Activated T-cell treated with anti-CD3 and anti-CD28 coated beads for 1 hour (primary cell): ENCODE measurements at places on chromosomes 2 and 18.

DNA sequence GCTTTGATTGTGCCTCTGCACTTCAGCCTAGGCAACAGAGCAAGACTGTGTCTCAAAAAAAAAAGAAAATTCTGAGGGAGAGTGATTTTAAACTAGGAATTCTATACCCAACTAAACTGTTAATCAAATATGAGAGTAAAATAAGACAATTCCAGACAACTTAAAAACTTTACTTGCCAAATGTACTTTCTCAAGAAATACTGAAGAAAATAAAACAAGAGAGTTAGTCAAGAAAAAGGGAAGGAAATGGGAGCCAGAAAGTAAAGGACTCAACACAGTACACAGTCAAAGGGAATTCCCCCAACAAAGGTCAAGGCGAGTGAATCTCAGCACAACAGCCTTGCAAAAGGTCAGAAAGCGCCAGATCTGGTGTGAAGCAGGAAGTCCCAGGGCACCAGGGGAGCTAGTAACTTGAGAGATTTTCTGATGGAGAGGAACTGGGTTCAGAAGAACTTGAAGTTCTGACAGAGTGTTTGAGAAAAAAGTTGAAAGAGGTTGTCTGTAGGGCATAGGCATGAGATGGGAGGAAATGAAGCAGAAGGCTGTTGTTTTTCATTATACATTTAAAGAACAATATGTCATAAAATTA lies 22.6 kb upstream of the TBC1D8 start:
- DNase-seq: no peak

GRCh38 chr2:1495676-1496358 lies 82.6 kb downstream of the TPO start:
- no peak for DNase-seq

- DNase-seq: no peak
Measured at GRCh38 chr18:23283916-23284430, 148.7 kb downstream of the CABLES1 start.

DNA sequence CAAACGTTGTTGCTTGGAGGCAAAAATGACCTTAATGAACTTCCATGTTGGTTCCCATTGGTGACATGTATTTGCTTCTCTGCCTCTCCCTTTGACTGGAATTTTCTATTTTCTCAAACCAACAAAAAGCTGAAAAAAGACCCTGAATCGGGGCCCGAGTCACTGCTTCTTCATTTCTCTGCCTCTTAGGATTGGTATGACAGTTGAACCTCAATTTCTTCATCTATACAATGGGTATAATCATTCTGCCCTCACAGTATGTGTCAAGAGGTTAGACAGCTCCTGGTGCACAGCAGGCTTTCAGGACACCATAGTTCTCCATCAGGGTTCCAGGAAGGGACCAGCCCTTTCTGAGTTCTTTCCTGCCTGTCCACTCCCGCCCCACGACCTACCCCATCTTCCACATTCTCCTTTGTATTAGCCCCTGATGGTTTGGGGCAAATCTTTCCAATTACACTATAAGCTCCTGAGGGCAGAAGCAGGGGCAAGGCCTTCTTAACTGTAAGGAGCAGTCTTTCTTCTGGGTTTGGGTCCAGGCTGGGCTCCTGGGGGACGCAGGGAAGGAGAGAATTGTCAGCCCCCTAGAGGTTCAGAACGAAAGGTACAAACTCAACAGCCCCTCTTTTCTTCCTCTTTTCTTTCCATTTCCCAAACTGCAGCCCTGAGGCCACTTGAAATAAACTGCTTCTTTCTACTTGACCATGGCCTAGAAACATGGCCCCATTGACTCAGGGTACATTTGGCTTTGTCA lies 6.3 kb upstream of the PKDCC start:
- no peak for DNase-seq

- DNase-seq: no peak
Measured at GRCh38 chr18:13427354-13427753, 208.8 kb downstream of the LDLRAD4 start.

- DNase-seq: no peak
Measured at GRCh38 chr2:199460846-199461710, 3.3 kb upstream of the SATB2 start.

- DNase-seq: no peak
Measured at GRCh38 chr18:67876871-67877270, 360.4 kb upstream of the DSEL start.

GRCh38 chr18:8705238-8705960 lies at the start of gene MTCL1:
MTCL1 (plus strand) TSS chr18:8705556; CDS start chr18:8705661, 105 bp downstream.
- no peak for DNase-seq

DNA sequence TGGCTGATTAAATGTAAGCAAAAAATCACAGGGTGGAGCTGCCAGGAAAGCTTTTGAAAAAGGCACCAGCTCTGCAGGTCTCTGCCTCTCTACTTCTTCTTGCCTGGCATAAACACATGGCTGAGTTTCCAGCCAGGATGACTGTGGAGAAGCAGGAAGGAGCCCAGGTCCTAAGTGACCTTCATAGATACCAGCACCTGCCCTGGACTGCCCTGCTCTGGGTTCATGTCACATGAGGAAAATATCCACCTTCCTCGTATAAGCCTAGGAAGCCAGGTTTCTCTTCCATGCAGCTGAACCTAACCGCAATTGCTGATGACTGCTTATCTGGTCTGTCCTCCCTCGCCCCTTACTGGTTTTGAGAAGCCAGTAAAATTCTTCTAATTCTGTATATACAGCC lies 47.8 kb upstream of the CREB1 start:
- no peak for DNase-seq

DNA sequence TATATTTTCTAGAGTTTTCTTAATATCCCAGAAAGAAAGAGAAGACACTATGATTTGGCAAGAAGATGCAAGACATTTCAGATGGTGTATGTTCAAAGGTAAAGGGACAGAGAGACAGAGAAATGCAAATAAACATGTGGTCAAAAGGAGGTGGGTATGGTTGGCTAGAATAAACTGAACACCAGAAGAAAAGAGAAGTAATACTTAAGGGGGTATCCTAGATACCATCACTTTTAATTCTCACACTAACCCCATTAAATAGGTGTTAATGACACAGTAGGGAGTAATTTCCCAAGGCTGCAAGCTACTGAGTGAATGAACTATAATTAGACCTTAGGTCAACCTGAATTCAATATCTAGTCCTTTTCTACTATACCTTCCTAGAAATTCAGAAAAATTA lies 111.2 kb upstream of the CD226 start:
- no peak for DNase-seq

DNA sequence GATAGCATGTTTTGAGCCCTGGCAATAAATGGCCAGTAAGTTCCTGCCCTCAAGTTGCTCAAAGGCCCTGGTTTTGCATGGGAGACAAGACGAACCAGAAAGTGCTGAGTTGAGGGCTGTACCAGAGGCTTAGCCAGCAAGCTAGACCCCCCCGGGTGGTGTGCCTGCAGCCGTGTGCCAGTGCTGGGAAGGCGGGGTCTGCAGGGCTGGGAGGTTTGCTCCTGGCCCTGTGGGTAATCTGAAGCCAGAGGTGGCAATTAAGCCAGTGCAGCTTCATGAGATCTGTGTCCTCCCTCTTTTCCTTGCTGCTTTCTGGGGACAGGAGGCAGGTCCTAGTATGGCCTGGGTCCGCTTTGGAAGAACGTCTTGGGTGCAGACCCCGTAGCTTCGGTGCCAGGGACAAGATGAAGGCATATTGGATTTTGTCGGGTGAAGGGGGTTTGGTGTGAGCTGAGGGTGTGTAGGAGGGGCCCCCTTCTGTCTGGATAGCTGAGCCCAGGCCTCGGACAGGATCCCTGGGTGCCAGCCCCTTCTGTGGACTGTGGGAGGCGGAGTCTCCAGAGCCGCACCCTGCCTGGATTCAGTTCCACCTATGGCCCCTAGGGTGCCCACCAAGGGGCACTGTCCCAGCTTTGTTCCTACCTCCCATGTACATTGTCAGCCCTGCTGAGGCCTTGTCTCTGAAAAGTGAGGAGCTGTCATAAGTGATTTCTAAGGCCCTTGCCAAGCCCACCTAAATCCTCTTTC lies 15.6 kb downstream of the ATOH8 start:
- no peak for DNase-seq

DNA sequence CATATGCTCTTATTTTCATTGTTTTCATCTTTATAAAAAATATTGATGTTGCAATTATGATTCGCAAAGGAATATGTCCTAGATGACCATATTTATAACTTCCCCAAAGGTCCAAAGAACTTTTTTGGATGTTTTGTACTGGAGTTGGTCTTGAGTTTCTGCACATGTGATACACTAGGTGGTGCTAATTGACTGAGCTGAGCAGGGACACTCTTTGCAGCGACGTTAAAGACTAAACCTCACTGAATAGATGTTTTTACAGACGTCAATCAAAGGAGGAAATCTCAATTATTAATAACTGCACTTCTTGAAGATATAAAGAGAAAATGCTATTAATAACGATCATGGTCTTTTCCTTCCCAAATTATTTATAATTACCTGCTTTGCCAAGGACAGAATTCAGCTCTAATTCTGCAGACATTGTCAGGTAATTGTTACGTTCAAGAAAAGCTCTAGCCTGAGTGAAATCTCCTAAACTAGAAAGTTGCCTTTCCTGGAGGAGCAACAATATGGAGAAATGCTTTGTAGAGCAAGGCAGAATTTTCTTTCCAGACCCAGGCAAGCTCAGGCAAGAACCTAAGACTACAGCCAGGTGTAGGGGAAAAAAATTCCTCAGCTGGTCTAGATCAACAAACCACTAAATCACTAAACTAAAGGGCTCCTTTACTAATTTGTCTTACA lies 119.3 kb upstream of the RBBP8 start:
- no peak for DNase-seq

DNA sequence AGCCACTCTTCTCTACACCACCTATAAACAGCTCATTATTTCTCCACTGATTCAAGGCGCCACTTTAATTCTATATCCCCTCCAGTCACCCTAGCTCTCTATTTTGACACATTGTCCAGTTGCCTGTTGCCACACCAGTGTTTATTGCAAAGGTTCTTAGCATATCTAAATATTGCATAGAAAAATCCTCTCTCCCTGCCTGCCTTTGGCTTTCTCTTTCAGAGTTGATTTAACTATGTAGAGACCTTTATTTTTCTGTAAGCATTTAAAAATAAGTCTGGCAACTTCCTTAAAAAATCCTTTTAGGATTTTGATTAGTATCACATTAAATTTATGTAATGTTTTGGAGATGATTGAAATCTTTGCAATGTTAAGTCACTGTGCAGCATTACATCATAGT lies 47.9 kb upstream of the B3GNT7 start:
- DNase-seq: no peak
